ENCODE measurements at places on chromosomes 7 and 10. TPM values are rescaled to one million over a fixed set of nuclear protein-coding genes. Genes with fewer than 3 reads are reported as not detected.

- no peak for DNase-seq
Observed at GRCh38 chr10:121248266-121248665, 350.0 kb downstream of the FGFR2 start.

GRCh38 chr10:30127120-30127541 is 67.7 kb upstream of the JCAD start:
- no peak for DNase-seq

- no peak for DNase-seq
Observed at GRCh38 chr7:36690514-36691187, 33.6 kb downstream of the AOAH start.

- DNase-seq: no peak
Observed at GRCh38 chr10:24340883-24341282, 131.9 kb downstream of the KIAA1217 start.

GRCh38 chr10:72086466-72087391 is 1.6 kb downstream of the SPOCK2 start:
- peak; percentile 58 for DNase-seq

- no peak for DNase-seq
Observed at GRCh38 chr7:78563191-78563590, 764.6 kb downstream of the PHTF2 start.

DNA sequence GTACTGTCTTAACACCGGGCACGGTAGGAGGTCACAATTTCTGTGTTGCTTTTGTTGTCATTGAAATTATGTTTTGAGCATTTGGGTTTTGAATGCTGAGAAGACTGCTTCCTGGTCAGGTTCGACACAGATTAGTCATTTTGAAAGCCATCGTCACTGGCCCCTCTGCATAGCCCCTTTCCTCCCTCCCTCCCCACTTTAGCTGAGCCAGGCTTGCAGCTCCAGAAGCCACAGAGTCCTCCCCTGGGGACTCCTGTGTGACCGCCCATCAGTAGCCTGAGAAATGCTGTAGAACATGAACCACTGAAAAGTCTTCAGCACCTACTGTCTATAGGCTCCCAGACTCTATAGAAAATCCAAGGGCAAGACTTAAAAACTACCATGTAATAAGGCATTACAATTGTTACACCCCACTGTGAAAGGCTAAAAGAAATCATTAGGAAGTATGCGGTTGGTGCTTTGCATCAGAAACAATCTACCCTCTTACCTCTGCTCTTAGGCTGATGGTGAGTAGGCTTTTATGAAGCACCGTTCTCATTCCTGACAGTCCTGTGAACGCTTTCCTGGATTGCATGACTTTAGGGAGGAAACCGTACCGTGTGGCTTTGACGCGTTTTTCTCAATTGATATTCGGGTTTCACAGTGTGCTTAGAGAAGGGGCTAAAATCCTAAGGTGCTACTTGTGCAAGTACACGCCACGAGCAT is 24.8 kb downstream of the JCAD start:
- DNase-seq: no peak

DNA sequence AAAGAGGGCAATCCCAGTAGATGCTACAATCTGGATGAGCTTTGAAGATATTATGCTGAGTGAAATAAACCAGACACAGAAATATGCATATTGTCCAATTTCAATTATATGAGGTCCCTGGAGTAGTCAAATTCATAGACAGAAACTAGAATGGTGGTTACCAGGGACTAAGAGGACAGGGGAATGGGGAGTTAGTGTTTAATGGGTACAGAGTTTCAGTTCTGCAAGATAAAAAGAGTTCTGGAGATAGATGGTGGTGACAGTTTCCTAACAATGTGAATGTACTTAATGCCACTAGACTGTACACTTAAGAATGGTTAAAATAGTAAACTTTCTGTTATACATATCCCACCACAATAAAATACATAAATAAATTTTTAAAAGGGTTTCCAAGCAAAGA is 236.6 kb downstream of the ELMO1 start:
- DNase-seq: no peak

GRCh38 chr10:21077681-21078080 is 180.6 kb upstream of the NEBL start:
- no peak for DNase-seq

DNA sequence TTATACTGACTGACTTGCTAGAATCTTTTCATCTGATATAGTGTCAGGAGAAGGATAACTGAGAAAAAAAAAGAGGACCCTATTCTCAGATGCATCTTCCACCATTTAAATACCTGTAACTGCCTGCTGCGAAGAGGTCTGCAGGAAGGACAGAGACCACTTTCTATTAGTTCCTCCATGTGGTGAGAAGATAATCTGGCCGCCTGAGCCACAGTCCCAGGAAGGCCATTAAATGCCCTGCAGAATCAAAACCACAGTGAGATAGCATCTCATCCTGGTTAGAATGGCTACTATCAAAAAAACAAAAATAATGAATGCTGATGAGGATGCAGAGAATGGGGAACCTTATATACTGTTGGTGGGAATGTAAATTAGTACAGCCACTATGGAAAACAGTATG is 19.9 kb upstream of the IFIT1B start:
- no peak for DNase-seq

- DNase-seq: no peak
Observed at GRCh38 chr10:19200211-19200610, 151.6 kb downstream of the MALRD1 start.

DNA sequence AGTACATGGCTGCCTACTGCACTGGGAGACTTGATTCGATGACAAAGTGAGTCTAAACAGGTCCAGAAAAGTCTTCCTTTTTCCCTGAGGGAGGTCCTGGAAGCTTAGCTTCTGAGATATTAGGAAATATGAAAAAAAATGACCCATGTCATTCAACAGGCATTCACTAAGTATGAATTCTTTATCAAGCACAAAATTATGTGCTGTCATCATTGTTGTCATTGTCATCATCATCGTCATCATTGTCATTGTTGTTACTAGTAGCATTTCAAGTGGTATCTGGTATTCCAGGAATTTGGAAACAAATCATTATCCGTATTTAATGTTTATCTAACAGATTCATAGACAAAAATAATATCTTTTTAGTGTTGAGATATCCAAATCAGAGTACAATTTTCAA is 49.7 kb upstream of the HECTD2 start:
- no peak for DNase-seq

- DNase-seq: no peak
Observed at GRCh38 chr10:54194806-54195205, 606.2 kb downstream of the PCDH15 start.

- no peak for DNase-seq
Observed at GRCh38 chr10:52665821-52666220, 106.8 kb downstream of the MBL2 start.

GRCh38 chr10:32981760-32982159 is 23.7 kb upstream of the ITGB1 start:
- no peak for DNase-seq

DNA sequence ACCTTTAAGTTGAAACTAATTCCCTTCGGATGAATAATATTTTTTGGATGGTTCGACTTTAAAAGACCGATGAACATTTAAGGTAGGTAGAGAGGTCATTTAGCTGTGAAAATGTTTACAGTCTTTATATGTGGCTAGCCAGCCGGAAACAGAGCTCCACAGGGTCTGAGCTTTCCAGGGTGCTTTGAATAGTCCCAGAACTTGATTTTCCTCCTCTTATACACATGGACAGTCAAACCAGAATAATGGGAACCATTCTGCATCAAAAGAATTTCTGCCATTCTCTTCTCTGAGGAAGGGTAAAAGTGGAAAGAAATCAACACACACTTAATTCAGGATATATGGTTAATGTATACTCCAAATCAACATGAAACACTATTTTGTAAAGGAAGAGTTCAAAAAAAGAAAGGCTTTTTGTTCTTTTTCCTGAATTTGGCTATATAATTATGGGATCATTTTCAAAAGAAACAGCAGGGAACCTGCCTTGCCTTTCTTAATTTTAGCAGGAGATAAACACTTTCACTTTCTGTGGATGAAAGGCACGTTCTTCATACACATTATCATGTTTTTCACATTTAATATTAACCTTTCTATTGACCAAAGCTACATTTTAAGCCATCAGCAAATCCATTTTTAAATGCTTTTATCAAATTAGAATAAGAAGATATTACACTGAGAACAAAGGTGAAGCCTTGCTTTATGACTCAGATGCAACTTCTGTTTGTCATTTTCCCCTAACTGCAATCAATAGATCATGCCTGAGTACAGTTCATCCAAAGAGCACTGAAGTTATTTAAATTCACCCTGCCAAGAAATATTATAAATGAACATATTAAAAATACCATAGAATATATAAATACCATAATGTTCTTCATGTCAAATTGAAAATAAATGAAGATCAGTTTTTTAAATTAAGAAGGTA is 307.3 kb downstream of the THSD7A start:
- no peak for DNase-seq

GRCh38 chr10:27805180-27805579 is 59.6 kb upstream of the MKX start:
- no peak for DNase-seq

DNA sequence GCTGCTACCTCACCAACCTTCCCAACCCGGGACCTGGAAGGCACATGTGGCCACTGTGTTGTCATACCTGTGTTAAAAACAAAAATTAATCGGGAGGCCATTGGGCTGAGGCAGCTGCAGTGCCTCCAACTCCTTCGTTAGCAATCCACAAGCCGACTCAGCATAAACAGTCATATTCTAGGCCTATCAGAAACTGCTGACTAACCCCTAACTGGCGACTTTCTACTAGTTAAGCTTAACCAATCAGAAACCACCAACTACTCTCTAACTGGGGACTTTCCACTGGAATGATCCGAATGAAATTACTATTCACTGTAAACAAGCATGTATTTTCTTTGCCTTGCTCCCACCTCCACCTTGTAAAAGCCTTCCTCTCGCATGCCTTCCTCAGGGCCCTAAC is 14.1 kb upstream of the TMEM72 start:
- no peak for DNase-seq

Gene SEMA3A
- total RNA-seq: 0.15 TPM

Gene OR2A1
- not detected for total RNA-seq

Gene NANOS1
- 0.60 TPM for total RNA-seq

Gene PRKG1
- 0.03 TPM for total RNA-seq

Gene LARP4B
- 98.0 TPM for total RNA-seq

Gene ITIH2
- 0.72 TPM for total RNA-seq

Gene OR6V1
- total RNA-seq: not detected

Gene INPP5A
- 23.1 TPM for total RNA-seq

Gene SFXN2
- 9.2 TPM for total RNA-seq

Gene SCIN
- 0.12 TPM for total RNA-seq

All from T-cell (primary cell).